Stimulated activated CD4-positive, alpha-beta T cell treated with anti-CD3 and anti-CD28 coated beads, Interleukin-4, amount 100 ng/mL, for 1 hour (primary cell): ENCODE measurements at places on chromosomes 2 and 18.

DNA sequence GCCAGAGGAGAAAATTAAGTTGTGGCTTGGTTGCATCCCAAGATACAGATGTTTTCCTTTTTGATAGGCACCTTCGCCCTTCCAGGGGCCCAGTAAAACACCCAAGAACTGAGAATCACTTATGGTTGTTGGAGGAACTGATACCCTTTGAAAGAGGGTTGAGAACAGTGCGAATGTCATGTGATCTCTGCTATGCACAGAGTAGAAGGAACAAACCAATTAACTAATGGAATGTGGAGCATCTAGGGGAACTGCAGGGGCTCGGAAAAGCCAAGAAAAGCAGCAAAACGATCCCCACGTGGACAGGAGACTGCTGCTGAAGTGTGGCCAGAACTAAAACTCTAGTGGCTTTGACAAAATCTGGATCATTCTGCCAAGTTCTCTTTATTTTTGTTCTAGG, 58.8 kb downstream of the APOB start:
- no peak for DNase-seq

GRCh38 chr2:214542866-214543265, 132.0 kb downstream of the VWC2L start:
- DNase-seq, result no peak

GRCh38 chr18:34991152-34991551, 50.1 kb upstream of the MAPRE2 start:
- DNase-seq, result no peak

DNA sequence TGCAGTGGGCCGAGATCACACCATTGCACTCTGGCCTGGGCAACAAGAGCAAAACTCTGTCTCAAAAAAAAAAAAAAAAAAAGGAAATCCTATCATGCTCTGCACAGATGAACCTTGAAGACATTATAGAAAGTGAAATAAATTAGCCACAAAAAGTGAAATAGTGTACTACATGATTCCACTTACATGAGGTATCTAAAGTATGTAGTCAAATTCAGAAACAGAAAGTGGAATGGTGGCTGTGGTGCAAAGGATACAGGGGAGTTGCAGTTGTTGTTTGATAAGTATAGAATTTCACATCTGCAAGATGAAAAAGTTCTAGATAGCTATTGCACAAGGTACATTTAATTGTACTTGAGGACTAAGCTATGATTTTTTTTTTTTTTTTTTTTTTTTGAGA, 5.2 kb downstream of the ZRANB3 start:
- DNase-seq, result no peak

DNA sequence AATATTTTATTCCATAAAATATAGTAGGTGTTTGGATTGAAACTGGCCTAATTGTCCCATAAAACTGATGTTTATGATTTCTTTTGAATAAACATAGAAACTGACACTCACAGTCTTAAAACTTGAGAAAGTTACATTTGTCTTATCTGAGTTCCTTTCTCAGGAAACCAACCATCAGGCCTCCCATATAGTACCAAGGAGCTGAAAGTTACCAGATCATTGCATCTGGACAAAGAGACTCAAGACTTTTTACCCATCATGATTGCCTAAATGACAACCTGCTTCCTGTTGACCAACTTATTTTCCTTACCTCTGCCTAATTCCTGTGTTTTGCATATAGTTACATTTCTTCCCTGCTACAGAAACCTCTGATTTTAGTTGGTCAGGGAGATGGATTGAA, 137.0 kb upstream of the XPO1 start:
- DNase-seq, result no peak

- no peak for DNase-seq
Measured at GRCh38 chr18:79532313-79533007, 136.7 kb downstream of the NFATC1 start.

- DNase-seq, result no peak
Measured at GRCh38 chr18:36733150-36733549, 95.7 kb downstream of the TPGS2 start.

GRCh38 chr2:176078541-176079284, 5.0 kb downstream of the EVX2 start:
- no peak for DNase-seq

DNA sequence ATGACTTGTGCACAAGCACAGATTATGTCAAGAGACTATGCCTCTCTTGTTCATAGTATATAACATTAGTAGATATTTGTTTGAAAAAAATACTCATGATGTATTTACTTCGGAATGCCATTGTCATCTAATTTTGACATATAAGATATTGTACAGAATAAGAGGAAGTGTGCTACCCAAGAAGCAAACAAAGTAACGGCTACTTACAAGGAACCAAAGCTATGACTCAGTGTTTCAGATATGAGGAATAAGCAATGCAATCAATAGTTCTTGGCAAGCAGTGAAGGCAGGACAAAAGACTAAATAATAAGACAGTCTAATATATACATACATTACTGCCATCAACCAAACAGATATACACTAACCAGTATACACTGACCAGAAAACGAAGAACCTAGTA, 256.3 kb downstream of the CCDC178 start:
- no peak for DNase-seq
